DMS53 (cell line): ENCODE measurements at places on chromosomes 4 and X.

- DNase-seq = no peak
Observed at GRCh38 chrX:39331082-39331704, 529.9 kb downstream of the MID1IP1 start.

DNA sequence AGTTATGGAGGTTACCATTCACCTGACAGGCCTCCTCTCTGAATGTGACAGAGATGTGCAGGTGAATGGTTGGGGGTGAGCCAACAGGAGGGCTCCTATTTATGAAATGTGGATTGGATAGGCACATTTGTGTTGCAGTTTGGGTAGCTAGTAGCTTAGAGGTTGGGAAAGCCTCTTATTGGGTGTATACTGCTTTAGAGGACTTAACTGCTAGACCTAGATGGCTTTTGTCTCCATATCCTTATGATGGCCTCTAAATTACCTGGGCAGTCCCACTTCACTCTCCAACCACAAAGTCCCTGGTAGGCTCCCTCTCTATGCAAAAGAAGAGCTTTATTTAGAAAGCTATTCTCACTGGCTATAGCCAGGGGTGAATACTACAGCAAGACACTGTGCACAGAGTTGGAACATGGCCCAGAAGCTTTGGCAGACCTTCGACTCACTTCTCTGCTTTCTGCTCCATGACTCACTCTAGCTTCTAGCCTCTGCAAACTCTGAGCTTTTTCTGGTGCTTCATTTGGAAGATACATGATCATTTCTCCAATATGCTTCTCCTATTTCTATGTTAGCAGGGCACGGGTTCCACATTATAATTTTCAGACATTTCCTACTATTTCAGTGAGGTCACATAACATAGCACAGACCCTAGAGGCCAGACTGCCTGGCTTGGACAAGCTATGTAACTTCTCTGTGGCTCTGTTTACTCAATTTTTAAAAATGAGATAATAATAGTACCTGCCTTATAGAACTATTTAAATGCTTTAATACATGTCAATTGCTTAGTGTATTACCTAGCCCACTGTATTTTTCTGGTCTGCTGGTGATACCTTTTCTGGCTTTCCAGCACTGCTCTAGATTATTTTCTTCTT lies 6.0 kb upstream of the VGLL1 start:
- DNase-seq = peak; percentile 35

DNA sequence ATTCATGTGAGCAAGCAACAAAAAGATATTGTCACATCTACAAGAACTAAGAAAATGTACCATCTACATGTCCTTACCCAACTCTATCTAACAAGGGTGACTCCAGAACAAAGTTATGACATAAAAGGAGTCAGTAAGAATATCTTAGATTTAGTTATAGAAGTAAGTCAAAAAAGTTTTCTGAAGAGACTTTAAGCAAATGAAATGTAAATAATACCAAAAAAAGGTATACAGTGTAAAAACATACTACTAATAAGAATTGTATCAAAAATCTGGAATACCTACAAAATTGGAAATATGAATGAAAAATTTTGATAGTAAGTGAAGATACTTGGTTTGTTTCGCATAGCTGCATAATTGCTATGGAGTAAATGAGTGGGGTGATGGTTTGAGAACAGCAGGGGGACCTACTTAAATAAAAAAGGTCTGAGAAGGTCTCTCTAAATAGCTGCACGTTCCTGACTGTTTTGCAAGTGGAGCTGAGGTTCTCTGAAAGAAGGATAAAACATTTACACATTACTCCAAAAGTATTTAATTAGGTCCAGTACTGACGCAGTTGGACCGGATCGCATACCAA lies 51.0 kb upstream of the ENPP6 start:
- DNase-seq = peak; percentile 20

- no peak for DNase-seq
Observed at GRCh38 chr4:120078216-120078615, 11.6 kb upstream of the MAD2L1 start.

DNA sequence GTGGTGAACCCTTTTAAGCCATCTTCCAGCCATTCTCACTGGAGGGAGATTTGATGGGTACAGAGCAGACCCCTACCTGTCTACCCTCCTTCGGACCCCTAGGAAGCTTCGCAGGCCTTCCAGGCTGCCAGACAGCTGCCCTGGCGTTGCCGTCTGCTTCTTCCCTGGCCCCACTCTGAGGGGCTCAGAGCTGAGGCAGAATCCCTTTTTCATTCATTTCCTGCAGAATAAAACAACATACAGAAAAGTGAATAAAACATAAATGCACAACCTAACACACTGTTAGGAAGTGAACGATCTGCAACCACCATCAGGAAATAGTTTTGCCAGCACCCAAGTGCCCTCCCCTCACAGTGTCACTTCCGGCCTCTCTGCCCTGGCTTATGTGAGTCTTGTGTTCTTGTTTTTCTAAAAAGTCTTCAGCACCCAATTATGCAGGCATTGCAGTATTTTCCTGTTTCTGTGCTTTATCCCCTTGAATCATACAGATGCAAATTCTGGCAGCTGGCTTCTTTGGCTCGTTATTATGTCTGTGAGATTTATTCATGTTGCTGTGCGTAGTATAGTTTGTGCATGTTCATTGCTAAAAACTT lies 5.6 kb upstream of the ADD1 start:
- DNase-seq = no peak

GRCh38 chrX:22063284-22063683 lies 31.2 kb downstream of the PHEX start:
- DNase-seq = no peak

DNA sequence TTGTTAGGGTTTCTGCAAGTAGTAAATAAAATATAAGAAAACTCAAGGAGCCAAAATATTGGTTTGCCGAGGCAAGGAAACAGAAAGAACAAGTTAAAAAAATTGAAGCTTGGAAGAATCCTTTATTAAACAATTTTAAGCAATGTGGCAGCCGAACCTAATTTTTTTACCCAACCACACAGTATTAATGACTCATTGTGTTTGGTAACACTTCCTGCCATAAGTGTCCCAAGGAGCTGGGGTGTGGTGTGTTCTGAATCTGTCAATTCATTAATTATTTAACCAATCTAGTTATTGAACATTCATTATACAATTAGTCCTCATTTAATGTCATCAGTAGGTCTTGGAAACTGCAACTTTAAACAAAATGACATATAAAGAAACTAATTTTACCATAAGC lies 19.3 kb upstream of the CPE start:
- no peak for DNase-seq

GRCh38 chr4:112410364-112410763 lies 105.6 kb downstream of the NEUROG2 start:
- no peak for DNase-seq

DNA sequence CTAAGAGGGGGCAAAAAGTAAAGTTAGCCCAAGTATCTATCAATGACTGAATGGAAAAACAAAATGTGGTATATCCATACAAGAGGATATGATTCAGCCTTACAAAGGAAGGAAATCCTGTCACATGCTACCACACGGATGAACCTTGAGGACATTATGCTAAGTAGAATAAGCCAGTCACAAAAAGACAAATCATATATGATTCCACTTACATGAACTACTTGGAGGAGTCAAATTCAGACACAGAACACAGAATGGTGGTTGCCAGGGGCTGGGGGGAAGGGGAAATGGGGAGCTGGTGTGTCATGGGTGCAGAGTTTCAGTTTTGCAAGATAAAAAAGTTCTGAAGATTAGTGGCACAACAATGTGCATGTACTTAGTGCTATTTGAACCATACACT lies 101.8 kb downstream of the SH3KBP1 start:
- DNase-seq = no peak

DNA sequence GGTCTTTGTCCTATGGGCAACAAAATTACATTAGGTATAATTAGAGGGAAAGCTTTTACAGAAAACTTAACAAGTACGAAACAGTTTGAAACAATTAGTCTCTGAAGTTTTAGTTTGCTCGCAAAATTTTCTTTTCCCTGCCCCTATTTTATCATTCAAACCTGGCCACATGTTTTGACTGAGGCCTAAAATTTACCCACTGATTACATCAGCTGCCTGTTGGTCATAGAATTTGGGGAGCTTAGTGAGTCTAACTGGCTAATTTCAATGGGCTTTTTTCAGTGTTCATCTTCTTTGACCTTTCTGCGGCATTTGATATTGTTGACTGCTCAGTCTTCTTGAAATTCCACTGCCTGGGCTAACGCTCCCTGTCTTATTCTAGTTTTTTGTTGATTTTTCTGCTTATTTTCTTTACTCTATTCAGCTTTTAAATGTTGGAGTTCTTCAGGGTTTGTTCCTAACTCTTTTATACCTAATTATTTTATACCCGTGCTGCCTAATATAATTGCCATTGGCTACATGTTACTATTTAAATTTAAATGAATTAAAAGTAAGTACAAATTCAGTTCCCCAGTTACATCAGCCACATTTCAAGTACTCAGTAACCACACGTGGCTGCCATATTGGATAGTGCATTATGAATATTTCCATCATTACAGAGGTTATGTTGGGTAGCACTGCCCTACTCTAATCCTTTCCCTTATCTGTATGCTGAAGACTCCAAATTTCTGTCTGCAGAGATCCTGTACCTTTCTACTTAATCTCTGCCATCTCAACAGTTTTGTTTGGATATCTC lies 87.5 kb downstream of the SNX25 start:
- no peak for DNase-seq

GRCh38 chr4:114752391-114753165 lies 154.0 kb downstream of the UGT8 start:
- DNase-seq = no peak

DNA sequence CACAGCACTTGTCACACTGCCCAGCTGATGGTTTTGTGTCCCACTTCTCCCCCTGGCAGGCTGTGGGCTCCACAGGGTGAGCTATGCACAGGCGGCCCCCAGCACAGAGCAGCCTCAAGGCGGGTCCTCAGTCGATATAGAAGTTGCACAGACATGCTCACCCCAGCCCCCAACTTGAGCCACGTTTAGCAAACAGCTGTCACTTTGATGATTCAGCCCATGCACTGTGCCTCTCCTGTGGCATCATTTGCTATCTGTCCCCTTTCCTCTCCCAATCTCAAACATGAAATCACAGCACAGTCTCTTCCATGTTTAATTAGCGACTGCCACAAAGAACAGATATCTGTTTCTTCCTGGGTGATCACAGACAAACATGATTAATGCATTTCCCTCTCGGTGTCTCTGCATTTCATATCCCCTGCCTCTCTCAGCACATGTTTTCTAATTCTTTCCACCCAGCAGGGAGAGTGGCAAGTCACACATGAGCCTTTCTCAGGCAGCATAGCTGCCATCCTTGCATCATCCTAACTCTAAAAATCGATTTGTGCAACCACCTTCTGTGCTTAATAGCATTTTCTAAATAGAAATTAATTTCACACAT lies 204.9 kb downstream of the EVC2 start:
- no peak for DNase-seq

GRCh38 chr4:110487873-110488272 lies 11.9 kb downstream of the ENPEP start:
- peak; percentile 21 for DNase-seq

DNA sequence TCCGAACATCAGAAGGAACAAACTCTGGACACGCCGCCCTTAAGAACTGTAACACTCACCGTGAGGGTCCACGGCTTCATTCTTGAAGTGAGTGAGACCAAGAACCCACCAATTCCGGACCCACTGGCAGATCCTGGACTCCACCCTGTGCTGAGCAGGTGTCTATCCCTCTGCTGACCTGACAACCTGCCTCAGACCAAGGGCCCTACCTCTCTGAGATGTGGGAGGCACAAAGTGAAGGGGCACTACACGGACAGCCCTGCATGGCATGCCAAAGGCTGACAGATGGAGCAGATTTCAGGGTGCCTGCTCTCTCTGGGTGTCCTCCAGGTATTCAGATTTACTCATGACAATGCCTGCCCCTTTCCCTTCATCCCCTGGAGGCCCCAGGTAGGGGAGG lies 14.0 kb upstream of the HSFX1 start:
- no peak for DNase-seq

DNA sequence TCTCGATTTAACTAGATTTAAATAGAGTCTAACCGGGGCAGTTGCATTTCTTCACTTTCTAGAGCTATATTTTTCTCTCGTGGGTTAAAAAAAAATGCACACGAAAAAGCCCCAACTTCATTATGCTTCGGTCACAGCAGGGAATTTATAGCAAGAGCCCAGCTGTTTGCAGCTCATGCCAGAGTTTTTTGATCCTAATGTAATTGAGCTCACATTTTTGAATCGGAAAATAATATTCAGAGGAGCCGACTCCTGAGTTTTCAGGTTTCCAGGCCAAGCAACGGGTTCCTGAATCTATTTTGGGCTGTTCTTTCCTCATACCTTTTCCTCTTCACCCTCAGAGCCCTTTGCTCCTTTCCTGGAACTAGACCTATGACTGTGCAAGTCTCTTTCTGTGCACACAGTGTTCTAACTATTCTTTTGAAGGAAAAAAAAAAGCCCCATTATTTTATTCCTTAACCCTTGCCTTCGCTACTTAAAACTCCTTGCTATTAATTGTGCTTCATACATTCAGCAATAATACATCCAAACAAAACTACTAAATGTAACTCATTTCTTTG lies 27.5 kb upstream of the ESX1 start:
- no peak for DNase-seq

DNA sequence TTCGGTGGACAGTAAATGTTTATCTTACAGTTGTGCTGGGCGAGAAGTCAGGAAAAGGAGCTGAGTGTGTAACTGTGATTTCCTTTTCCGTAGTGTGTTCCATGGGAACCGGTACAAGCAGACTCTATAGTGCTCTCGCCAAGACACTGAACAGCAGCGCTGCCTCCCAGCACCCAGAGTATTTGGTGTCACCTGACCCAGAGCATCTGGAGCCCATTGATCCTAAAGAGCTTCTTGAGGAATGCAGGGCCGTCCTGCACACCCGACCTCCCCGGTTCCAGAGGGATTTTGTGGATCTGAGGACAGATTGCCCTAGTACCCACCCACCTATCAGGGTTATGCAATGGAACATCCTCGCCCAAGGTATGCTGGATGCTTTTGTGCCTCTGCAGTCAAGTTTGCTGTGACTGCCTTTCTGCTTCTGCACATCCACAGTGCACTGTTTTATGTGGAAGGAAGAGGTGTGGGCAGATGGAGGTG lies 27.4 kb downstream of the NOCT start:
- no peak for DNase-seq

DNA sequence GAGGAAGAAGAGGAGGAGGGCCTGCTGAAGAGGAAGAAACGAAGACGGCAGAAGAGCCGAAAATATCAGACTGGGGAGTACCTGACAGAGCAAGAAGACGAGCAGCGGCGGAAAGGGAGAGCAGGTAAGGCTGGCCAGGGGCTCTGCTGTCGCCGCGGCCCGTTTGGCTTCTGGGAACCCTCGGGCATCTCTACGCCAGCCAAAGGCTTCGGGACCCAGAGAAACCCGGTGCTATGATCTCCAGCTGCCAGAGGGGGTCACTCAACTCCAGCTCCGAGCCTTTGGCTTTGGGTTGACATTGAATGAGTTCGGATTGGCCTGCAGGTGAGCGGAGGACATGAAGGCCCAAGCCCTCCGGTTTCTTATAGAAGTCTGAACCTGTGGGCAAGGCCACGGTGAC lies 42.8 kb downstream of the BCORL1 start:
- DNase-seq = no peak
